Effector CD8-positive, alpha-beta T cell (primary cell): ENCODE measurements at places on chromosomes 2 and 18.

DNA sequence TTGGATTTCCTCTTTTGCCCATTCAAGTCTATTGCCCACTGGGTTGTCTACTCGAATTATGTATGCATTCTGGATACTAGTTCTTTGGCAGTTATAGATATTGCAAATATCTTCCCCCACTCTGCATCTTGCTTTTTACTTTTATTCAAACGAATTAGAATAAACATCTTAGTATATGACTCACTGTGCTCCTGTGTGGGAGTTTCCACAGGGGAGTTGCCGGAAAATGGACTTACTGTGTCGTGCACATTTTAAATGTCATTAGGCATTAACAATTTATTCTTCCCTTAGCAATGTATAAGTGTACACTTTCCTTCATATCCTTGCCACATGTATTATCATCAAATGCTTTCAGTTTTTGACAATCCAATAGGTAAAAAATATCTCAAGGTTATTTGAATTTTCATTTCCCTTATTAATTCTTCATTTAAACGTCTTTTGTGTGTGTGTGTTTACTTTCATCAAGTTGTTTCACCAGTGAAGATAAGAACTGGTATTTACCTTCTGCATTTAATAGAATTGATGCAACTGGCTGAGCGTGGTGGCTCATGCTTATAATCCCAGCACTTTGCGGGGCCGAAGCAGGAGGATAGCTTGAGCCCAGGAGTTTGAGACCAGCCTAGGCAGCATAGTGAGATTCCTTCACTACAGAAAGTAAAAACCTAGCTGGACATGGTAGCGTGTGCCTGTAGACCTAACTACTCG is 4.6 kb upstream of the UGT1A5 start:
- DNase-seq, result no peak

- peak; percentile 45 for DNase-seq
These were observed 34.2 kb upstream of the EN1 start for GRCh38 chr2:118881490-118882129.

DNA sequence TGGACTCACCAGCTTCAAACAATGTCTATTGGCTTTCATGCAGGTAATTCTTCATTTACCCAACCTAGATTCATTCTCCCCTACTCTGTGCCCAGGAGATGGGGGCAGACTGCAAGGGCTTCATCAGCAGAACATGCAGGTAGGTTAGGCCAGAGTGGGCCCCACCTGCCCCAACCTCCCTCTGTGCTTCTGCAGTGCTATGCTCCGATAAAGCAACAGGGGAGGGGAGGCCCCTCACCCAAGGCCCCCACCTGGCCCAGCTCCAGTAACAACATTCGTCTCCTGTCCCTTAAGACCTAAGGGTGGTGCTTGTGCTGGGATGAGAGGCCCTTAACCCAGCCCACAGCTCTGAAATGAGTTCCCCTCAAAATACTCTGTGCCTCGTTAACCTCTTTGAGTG is 16.7 kb upstream of the GYPC start:
- no peak for DNase-seq

GRCh38 chr2:26178746-26179436 is 6.0 kb downstream of the GAREM2 start:
- DNase-seq, result no peak

DNA sequence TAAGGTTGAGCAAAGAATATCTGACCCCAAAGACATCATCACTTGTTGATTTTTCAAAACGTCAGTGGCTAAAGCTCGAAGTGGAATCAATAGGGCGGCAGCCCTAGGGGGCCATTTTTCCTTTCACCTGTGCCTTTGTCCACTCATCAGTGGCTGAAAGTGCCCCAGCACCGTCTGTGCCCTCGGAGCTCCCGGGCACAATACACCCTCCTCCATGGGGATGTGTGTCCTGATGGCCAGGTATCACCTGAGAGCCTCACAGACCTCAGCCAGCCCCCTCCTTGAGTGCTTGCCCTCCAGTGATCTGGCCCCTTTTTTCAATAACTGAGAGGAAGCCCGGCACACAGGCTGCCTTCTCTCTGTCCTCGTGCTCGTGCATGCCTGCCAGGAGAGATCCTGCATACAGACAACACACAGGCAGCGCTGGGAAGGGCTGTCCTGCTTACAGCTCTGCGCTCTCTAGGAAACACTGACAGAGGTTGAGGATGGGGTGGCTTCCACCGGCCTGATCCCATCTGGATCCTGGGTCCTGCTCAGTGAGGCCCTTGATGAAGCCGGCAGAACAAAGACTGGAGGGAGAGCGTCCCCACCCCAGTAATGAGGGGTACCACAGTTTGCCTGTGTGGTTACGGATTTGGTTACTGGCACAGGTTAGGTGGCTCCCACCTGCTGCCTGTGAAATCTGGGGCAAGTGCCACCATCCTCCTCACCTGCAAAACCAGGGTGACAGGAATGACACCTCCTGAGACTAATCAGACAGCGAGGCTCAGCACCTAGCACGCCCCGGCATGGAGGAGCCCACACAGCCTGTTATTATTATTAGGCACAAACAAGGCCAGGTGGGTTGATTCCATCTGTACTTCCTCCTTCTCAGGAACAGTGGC is 197.5 kb upstream of the RAB6C start:
- no peak for DNase-seq

- no peak for DNase-seq
These were observed 1137.3 kb upstream of the ZEB2 start for GRCh38 chr2:145657265-145657664.

- DNase-seq, result no peak
These were observed 339.4 kb downstream of the BCL11A start for GRCh38 chr2:60213865-60214625.

- DNase-seq, result no peak
These were observed 1573.5 kb upstream of the ACVR2A start for GRCh38 chr2:146271131-146271831.

DNA sequence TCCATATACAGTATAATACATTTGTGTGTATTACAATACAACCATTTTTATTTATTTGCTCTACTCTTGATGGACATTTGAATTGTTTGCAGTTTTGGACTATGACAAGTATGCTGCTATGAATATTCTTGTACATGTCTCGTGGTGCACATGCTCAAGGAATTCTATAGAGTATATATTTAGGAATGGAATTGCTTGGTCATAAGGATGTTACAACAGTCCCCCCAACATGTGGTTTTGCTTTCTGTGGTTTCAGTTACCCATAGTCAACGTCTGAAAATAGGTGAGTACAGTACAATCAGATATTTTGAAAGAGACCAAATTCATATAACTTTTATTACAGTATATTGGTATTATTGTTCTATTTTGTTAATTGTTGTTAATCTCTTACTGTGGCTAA is 24.1 kb upstream of the PLEKHM3 start:
- DNase-seq, result no peak

DNA sequence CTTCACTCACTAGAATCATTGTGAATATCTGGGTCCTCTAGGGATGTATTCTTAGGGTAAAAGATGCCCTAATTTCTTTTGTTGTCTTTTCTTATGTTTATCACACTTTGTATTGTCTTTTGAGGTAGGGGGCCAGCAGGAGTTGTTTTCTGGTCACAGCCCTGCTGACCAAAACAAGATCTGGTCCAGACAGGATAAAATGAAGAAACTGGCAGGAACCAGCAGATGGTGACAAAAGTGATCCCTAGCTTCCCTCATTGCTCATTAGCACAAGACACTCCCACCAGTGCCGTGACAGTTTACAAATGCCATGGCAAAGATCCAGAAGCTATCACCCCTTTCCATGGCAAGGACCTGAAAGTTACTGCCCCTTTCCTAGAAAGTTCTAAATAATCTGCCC is 81.7 kb upstream of the CCDC85A start:
- no peak for DNase-seq

GRCh38 chr2:226143091-226143490 is 656.5 kb downstream of the IRS1 start:
- DNase-seq, result no peak

DNA sequence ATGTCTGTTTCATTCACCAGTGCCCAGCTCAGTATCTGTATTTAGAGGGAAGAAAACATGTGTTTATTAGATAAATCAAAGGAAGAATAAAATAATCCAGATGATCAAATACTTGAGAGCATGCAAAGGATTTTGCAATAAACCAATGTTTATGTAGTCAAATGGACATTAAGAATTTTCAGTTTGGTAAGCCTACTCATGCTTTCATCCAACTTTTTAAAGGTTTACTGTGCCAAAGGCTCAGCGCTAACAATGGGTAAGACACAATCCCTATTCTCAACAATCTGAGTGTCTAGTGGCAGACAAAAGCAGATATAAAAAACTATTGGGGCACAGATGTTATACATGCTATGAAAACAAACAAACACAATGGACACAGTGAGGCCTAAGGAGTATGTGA is 26.3 kb downstream of the GRB14 start:
- no peak for DNase-seq

GRCh38 chr18:74123200-74123599 is 24.4 kb downstream of the FBXO15 start:
- no peak for DNase-seq

GRCh38 chr2:27281855-27282559 is at the start of gene TRIM54:
Gene TRIM54 (plus strand): TSS chr2:27282429. CDS start chr2:27282732, 303 bp downstream.
- DNase-seq, result no peak

DNA sequence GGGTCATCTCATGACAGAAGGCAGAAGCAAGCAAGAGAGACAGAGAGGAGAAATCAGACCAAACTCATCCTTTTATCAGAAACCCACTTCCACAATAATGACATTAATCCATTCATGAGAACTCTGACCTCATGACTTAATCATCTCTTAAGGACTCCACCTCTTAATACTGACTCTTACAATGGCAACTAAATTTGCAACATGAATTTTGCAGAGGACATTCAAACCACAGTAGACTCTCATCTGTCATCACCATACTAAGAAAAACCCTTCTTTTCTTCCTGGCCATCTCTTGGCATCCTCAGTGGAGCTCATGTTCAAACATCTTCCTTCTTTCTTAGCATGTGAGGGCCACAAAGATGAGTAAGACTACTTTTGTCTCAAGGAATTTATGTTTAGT is 476.2 kb upstream of the RAB12 start:
- DNase-seq, result no peak

- DNase-seq, result no peak
These were observed 135.3 kb downstream of the INSIG2 start for GRCh38 chr2:118223511-118223991.
